NCI-H1105 treated with DMSO at 0.1 percent for 48 hours (cell line): ENCODE measurements at places on chromosomes 5 and 9.

DNA sequence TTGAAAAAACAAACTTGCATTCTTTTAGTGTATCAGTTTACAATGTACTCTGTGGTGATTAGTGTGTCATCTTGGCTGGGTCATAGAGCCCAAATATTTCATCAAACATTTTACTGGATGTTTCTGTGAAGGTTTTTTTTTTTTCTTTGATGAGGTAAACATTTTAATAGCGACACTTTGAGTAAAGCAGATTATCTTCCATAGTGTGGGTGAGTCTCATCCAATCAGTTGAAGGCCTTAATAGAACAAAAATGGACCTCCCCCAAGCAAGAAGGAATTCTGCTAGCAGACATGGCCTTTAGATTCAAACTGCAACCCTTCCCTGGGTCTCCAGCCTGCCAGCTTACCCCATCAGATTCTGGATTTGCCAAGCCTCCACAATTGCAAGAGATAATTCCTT, 72.5 kb downstream of the FSTL4 start:
- DNase-seq, result no peak

- no peak for DNase-seq
Observed at GRCh38 chr9:119420231-119420630, 51.0 kb upstream of the BRINP1 start.

- DNase-seq, result no peak
Observed at GRCh38 chr5:113574417-113574816, 60.9 kb downstream of the YTHDC2 start.

- DNase-seq, result no peak
Observed at GRCh38 chr5:57009811-57010210, 57.9 kb upstream of the MIER3 start.

DNA sequence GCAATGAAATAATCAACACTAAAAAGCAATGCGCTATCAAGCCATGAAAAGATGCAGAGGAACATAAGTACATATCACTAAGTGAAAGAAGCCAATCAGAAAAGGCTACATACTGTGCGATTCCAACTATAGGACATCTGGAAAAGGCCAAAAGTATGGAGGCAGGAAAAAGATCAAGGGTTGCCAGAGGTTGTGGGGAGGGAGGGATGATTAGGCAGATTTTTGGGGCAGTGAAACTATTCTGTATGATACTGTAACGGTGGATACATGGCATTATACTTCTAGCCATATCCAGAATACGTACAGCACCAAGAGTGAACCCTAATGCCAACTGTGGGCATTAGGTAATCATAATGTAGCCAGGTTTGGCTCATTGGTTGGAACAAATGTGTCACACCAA, 50.0 kb upstream of the FAM120AOS start:
- no peak for DNase-seq

DNA sequence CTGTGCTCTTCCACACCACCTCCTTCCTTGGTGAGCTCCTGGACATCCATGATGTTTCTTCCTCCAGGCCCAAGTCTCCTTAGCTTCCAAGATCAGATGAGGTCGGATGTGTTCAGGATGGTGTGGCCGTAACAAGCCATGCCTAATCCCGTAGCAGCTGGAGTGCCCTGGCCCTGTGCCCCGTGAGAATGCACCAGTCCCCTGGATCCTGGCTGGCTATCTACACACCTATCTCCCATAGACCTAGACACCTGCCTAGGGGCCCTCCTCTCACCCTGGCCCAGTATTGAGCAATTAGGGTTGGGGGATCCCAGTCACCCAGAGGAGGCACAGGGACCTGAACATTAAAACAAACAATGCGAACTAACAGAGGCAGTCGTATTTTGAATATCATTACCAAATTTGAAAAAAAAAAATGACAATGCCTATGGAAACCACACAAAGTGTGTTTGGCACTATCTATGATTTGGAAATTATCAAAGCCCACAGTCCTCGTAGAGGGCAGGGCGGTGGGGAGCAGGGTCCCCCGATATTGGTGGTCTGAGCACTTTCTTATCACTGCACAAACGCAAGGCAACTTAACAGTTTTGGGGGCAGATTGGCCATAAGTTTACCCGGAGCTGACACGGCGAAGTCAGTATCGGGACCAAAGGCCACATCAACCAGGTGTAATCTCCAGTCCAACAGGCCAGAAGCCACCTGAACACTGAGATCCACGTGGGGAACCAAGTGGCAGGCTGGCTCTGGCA, 13.2 kb downstream of the ENG start:
- no peak for DNase-seq

DNA sequence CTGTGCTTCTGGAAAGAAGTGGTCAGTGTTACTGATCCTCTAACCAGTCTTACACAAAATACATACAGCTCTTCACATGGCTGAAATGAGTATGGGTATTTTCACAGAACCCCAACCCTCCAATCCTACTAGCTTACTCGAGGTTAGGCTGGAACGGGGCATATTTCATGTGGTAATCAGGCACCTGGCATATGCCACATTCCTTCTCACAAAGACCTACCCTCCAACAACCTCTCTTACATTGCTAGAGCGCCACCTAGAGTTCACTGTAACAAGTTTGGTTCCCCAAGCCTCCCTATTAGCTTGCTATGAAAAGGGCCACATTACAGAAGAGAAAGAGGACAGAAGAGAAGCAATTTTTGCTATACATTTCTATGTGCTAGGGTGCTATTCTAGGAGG, 597.3 kb downstream of the PRELID2 start:
- DNase-seq, result peak; percentile 30

DNA sequence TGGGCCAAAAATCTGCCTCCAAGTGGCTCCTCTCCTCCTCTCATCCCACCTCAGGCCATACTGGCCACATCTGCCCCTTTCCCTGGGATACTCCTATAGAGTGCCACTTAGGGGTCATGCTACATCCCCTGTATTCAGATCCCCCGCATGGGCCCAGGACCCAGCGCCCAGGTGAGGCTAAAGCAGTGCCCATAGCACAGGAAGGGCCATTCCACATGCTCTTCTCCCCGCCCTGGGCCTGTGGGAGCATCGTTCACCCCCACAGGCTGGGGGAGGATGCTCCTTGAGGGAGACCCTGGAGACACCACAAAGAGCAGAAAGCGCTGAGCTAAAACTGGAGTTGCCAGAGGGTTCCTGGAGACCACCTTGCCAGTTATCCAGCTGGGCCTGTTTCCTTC, 52.5 kb upstream of the SLC25A51 start:
- DNase-seq, result no peak

- DNase-seq, result no peak
Observed at GRCh38 chr9:134329576-134329855, 3.3 kb downstream of the RXRA start.
